Heart right ventricle (tissue), 16 donors: ENCODE measurements at places on chromosomes 7 and 10.

- no peak overlapping the region for H3K27ac ChIP-seq
- H3K36me3 ChIP-seq = no peaks in the 10 kb centered on the region
- H3K4me3 ChIP-seq = no peak overlapping the region
- no peaks in the 10 kb centered on the region for H3K27me3 ChIP-seq
Measured at GRCh38 chr7:147079921-147080420, 963.4 kb downstream of the CNTNAP2 start.

DNA sequence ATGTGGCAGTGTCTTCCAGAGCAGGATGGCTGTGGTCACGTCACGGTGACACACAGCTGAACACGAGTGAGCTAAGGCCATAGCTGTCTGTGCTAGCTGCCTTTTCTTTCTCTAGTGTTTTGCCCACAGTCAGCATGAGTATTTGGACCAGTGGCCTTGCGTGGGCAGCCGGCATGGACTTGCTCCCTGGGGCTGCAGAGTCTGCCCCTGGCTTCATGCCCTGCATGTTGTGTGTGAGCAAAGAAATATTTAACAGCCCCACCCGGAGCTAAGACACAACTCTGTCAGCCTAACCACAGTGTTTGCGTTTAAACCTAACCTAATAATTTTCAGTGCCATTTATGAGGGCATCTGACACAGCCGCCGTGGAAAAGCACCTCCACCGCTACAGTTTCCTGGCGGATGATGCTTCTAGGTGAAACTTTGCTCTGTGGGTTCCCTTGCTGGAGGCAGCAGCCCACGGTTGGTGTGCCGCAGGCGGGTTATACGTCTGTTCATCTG is 14.6 kb downstream of the CHST12 start:
- H3K27ac ChIP-seq = peak overlapping the region; percentile 31
- H3K4me3 ChIP-seq = no peak overlapping the region
- no peak for DNase-seq

GRCh38 chr10:48322017-48322416 is 15.5 kb downstream of the MAPK8 start:
- no peaks in the 10 kb centered on the region for H3K36me3 ChIP-seq
- H3K4me3 ChIP-seq = no peak overlapping the region
- peaks cover 7% of the 10 kb centered on the region for H3K4me1 ChIP-seq
- H3K27me3 ChIP-seq = no peaks in the 10 kb centered on the region
- no peak overlapping the region for H3K27ac ChIP-seq

GRCh38 chr10:110269374-110270318 is 35.1 kb downstream of the SMNDC1 start:
- H3K36me3 ChIP-seq = no peaks in the 10 kb centered on the region
- H3K4me1 ChIP-seq = peaks cover 52% of the 10 kb centered on the region
- H3K27me3 ChIP-seq = no peaks in the 10 kb centered on the region

DNA sequence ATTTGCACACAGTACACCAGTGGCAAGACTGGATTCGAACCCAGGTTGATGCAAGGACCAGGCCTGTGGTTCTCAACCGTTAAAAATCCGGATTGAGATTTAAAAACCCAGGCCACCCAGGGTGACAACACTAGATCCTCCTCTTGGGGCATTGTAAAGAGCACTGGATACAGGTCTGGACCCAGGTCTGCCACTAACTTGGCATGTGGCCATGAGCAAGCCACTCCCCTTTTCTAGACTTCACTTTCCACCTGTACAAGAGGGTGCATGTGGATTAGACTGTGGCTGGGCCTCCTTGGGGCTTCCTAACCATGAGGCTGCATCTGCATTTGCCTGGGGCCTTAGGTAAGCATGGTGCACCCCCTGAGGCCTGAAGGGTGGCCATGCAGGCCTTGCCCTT is 21.7 kb upstream of the SLC29A3 start:
- no peak overlapping the region for H3K27ac ChIP-seq
- H3K36me3 ChIP-seq = peaks cover 96% of the 10 kb centered on the region
- DNase-seq = no peak
- H3K27me3 ChIP-seq = no peaks in the 10 kb centered on the region

GRCh38 chr10:46048152-46048551 is 2.1 kb upstream of the MSMB start:
- no peaks in the 10 kb centered on the region for H3K4me1 ChIP-seq
- DNase-seq = no peak
- H3K27ac ChIP-seq = no peak overlapping the region
- no peaks in the 10 kb centered on the region for H3K36me3 ChIP-seq
- H3K27me3 ChIP-seq = peaks cover 12% of the 10 kb centered on the region

- no peak overlapping the region for H3K27ac ChIP-seq
- H3K36me3 ChIP-seq = no peaks in the 10 kb centered on the region
- H3K27me3 ChIP-seq = no peaks in the 10 kb centered on the region
- no peak overlapping the region for H3K4me3 ChIP-seq
- no peaks in the 10 kb centered on the region for H3K4me1 ChIP-seq
- no peak for DNase-seq
Measured at GRCh38 chr7:11784769-11785536, 47.0 kb downstream of the THSD7A start.

DNA sequence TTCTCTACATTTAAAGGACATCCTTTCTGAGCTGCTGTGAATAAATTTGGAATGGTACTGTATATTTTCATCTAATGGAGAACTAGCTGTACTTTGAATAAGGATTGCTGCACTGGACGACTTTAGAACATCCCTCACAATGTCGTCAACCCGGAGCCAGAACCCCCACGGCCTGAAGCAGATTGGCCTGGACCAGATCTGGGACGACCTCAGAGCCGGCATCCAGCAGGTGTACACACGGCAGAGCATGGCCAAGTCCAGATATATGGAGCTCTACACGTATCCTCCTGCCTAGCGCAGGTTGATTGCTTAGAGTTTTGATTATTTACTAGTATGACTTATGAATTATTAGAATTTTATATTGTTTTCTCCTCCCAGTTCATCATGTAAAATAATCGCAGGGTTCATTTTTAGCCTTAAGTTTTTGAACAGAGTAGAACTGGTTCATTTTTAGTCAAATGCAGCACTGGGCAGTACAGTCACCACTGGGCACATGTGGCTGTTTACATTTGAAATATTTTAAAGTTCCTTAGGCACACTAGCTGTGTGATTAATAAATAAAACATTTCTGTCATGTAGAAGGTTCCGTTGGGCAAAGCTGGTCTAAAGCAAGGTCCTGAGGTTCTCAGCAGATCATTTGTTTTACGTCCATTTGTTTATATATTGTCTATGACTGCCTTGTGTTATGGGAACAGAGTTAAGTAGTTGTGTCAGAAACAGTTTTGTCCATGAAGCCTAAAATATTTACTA is 31.5 kb downstream of the CUL1 start:
- H3K27me3 ChIP-seq = no peaks in the 10 kb centered on the region
- no peak overlapping the region for H3K4me3 ChIP-seq
- H3K27ac ChIP-seq = no peak overlapping the region
- DNase-seq = no peak
- peaks cover 40% of the 10 kb centered on the region for H3K4me1 ChIP-seq

DNA sequence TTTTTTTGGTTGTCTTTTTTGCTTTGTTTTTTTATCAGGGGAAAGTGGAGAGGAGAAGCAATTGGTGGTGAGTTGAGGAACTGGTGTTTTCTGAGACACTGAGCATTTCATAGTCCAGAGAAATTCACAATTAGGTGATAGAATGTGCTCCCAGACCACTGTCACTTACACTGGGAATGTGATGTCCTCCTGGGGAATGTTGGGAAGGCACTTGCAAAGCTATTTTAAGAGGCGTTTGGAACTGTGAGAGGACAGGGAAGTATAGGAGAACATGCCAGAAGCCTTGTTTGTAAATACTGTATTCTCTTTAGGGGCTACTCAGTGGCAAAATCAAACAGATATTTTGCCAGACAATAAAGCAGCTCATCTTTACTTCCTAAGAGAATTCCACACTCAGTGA is 16.0 kb downstream of the CHRM2 start:
- H3K4me1 ChIP-seq = no peaks in the 10 kb centered on the region
- no peak overlapping the region for H3K4me3 ChIP-seq
- no peaks in the 10 kb centered on the region for H3K36me3 ChIP-seq

DNA sequence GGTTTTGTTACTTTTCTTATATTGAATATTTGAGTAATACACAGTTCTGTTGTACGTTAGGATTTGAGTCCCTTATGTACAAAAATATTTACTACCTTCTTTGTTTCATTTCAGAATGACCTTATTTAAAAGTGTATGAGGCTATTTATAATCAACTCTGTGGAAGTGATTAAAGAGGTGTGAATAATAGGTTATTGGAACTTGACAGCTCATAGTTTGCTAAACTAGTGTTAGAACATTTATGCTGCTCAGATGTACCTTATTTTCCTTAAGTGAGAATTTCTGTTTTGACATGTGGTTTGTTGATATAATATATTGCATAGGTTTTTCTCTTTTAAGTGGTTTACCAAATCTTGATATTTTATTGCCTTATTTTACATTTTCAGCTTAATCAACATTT is 105.5 kb downstream of the ZEB1 start:
- no peaks in the 10 kb centered on the region for H3K36me3 ChIP-seq
- no peak overlapping the region for H3K4me3 ChIP-seq
- no peak overlapping the region for H3K27ac ChIP-seq
- H3K4me1 ChIP-seq = peaks cover 79% of the 10 kb centered on the region

DNA sequence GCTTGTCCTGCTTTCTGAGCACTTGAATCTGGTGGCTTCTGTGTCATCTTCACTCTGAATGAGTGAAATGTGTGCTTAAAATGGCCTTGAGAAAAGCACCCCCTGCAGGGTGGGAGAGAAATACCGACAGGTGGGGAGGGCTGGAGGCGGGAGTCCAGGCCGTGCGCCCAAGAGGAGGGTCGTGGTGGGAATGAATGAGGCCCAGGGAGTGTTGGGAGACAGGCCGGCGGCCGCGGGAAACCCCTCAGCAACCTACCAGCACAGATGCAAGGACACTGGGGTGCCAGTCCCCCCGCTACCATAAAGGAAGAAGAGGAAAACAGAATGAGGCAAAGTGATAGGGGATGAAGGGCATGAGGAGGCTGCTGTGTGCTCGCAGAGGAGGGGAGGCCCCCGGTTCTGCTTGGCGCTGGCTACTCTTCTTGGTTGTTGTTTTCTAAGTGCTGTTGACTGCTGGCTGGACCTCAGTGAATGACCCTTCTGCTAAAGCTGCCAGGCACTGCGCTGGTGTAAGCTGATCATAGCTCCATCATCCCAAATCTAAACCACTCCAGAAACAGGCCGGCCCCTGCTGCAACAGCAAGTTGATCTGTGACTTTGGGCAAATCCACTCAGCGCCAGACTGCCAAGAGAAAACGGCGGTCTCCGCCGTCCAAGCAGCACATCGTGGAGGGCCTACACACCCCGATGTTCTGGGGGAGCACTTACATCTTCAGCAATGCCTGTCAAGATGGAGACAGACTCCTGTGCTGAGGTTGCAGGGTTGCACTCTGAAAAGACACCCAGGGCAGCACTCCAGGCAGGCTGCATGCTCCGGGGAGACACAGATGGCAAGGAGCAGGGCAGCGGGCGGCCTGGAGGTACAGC is 378.5 kb downstream of the DNAJB6 start:
- peaks cover 8% of the 10 kb centered on the region for H3K27me3 ChIP-seq
- no peak overlapping the region for H3K4me3 ChIP-seq
- H3K27ac ChIP-seq = no peak overlapping the region
- H3K4me1 ChIP-seq = no peaks in the 10 kb centered on the region

GRCh38 chr10:132107186-132107948 is 41.6 kb downstream of the JAKMIP3 start:
- H3K36me3 ChIP-seq = no peaks in the 10 kb centered on the region
- no peak overlapping the region for H3K4me3 ChIP-seq
- H3K4me1 ChIP-seq = no peaks in the 10 kb centered on the region

DNA sequence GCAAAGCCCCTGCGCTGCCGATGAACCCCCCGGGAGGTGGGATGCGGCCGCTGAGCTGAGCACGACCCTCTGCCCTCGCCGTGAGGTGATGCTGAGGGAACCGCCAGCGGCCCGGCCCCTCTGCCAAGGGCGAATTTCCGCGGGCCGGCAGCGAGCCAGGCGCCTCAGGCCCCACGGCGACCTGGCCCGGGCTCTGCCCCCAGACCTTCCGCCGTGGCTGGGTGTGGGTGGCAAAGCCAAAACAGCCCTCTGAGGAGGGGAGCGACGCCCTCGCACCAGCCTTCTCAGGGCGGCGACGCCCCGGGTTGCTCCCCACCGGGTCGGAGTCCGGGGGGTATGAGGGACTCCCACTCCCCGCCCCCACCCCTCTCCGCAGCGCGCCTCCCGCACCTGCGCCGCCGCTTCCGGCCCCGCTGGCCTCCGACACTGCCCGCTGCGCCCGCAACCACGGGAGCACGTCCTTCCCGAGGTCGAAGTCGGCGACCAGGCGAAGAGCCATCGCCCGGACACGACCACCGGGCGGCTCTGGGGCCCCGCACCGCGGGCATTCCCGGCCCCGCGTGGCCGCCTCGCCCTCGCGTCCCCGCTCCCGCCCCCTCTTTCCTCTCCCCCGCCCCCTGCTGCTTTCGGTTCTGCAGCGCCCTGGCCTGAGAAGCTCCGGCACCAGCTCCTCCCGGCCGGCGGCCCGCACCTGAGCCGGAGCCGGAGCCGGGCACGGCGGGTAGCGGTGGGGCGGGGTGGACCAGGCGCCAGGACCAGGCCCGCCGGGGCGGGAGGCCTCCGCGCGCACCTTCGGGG is at the start of gene GSAP:
Gene GSAP (minus strand): TSS at position 527 of the 798 bp plus-strand sequence. CDS start 28 bp downstream, at position 499.
- peak within 1 kb of the TSS; percentile 90 for H3K27ac ChIP-seq
- H3K27me3 ChIP-seq = no peaks in the 10 kb centered on the region
- peak within 1 kb of the TSS; percentile 88 for H3K4me3 ChIP-seq

- H3K36me3 ChIP-seq = no peaks in the 10 kb centered on the region
- H3K4me3 ChIP-seq = no peak overlapping the region
- H3K27ac ChIP-seq = no peak overlapping the region
- H3K27me3 ChIP-seq = peaks cover 92% of the 10 kb centered on the region
Measured at GRCh38 chr10:97974100-97974499, 56.3 kb downstream of the CRTAC1 start.

GRCh38 chr7:149607683-149608082 is 110.1 kb upstream of the ZNF746 start:
- DNase-seq = no peak
- peaks cover 72% of the 10 kb centered on the region for H3K36me3 ChIP-seq
- peaks cover 12% of the 10 kb centered on the region for H3K4me1 ChIP-seq
- no peak overlapping the region for H3K27ac ChIP-seq

- H3K36me3 ChIP-seq = no peaks in the 10 kb centered on the region
- no peak for DNase-seq
- H3K27ac ChIP-seq = peak overlapping the region; percentile 84
- H3K4me1 ChIP-seq = peaks cover 86% of the 10 kb centered on the region
- peak overlapping the region; percentile 7 for H3K4me3 ChIP-seq
Measured at GRCh38 chr10:13706604-13707003, 119.8 kb downstream of the PRPF18 start.

DNA sequence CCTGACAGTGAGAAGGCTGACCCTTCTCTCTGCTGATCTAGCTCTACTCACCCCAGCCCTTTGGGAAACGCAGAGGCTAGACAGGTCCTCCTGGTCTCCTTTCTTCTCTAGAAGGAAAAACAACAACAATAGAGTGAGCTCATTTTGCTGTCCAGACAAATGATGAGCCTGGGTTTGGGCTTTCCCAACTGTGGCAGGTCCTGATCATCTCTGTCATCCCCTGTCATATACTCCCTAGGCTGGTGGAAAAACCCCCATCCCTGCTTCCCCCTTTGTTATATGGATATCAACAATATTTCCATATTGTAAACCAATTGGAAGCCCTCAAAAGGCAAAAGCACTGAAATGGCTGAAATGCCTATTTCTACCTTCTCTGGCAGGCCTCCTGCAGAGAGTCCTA is 9.2 kb upstream of the DDIT4 start:
- H3K27ac ChIP-seq = no peak overlapping the region
- H3K36me3 ChIP-seq = no peaks in the 10 kb centered on the region
- H3K4me3 ChIP-seq = no peak overlapping the region
- H3K4me1 ChIP-seq = peaks cover 23% of the 10 kb centered on the region
